ENCODE measurements at places on chromosomes 4 and X.

DNA sequence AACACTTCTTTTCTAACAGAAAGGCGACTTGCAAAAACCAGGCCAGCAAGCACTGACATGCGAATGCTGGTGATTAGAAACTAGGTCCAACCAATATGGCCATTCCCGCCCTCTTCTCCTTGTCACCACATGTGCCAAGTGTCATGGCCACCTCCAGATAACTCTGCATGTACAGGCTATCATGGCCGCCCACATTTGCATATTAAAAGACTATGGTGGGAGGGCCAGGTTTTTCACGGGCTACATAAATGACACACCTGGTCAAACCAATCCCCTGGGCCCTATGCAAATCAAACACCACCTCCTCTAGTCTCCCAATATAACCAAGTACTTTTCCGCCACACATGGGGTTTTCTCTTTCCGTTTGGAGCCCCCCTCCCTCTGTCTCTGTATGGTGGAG lies 40.1 kb downstream of the NUDT11 start:
- no peak for DNase-seq

DNA sequence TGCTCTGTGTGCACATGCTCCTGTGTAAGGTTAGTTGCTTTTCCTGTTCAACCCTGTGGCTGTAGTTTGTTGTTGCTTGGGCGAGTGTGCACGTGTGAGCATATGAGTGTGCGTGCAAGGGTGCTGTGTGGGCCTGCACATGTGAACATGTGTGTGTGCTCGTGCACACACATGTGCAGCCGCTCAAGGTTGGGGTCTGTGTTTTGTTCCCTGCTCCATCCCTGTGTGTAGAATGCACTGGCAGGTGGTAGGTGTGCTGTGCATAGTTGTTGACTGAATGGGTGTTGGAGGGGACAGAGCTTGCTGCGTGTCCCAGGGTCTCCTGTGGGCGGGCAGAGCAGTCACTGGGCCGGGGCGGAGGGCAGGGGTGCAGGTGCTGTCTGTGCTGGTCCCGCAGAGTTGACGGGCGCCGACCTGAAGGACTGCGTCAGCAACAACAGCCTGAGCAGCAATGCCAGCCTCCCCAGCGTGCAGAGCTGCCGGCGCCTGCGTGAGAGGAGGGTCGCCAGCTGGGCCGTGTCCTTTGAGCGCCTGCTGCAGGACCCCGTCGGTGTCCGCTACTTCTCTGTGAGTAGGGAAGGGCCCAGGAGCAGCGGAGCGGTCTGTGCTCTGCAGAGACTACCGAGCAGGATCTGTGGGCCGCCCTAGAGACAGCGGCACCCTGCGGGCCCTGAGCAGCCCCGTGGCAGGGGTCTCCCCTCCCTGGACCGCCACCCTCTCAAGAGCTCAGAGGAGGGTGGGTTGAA lies 27.9 kb upstream of the HGFAC start:
- DNase-seq: no peak

GRCh38 chr4:123444290-123444731 lies 47.7 kb downstream of the SPRY1 start:
- no peak for DNase-seq

GRCh38 chrX:67104982-67105757 lies 438.7 kb upstream of the AR start:
- DNase-seq: no peak

DNA sequence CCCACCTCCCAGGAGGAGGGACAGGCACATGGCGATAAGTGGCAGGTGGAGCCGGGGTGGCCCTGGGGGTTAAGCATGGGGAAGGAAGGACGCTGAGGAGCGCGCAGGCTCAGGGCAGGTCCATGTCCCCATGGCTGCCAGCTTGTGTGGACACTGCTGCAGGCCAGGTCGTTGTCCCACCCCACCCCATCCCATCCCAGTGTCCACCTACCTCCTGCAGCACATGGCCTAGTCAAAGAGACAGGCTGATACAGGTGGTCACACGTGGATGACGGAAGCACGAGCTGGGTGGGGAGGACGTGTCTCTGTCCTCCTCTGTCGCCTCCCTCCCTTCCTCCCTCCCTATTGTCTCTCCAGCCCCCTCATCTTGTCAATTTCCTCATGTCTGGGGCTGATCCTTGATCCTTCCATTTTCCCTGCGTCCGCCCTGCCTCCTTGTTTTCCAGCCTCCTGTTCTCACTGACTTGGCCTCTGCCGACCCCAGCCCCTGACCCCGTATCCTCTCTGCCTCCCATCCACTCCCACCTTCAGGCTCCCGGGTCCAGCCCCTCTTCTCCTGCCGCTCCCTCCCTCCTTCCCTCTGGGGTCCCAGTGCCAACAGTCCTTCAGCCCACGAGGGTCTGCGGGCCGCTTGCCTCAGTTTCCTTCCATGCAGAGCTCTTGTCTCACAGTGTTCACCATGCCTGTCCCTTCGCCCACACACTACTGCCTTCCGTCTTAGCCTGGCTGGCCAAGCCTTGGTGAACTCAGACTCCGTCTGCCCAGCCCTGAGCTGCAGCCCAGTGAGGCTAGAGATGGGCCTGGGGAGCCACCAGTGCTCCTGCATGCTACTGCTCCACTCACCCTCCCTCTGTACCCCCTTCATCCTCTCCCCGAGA lies 15.5 kb upstream of the ADD1 start:
- DNase-seq: no peak

- no peak for DNase-seq
Observed at GRCh38 chr4:94370533-94371254, 28.1 kb upstream of the HPGDS start.

DNA sequence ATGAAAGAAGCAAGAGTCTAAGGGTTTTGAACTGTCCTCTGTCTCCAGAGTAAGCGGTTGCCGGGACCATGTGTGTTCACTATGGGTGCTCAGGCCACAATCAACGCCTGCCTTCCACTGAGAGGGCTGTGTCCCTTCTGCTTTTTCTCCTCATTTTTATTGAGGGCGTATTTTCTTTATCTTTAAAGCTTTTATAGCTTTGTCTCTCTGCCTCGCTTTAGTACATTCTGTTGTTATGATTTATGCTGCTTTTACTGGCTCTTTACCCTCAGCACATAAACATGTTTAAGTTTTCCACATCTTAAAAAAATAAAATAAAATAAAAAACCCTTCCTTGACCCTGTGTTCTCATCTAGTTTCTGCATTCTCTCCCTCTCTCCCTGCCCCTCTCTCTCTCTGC lies 42.4 kb upstream of the ATP6AP2 start:
- no peak for DNase-seq

DNA sequence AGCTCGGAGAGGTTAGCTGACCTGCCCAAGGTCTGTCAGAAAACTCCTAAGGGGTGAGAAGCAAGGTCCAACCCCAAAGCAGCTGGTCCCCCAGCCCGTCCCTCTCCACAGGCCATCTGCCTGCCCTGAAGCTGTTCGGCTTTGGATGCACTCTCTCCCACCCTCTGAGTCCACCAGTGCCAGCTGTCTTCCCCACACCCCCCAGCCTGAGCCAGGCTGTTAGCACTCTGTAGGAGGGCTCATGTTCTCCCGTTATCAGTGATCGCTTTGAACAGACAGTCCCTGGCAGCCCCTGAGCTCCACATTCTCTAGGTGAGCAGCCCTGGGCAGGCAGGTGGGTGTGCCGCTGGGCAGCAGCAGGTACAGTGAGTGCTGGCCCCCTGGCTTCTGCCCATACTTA lies 16.0 kb downstream of the ZNF185 start:
- DNase-seq: no peak

DNA sequence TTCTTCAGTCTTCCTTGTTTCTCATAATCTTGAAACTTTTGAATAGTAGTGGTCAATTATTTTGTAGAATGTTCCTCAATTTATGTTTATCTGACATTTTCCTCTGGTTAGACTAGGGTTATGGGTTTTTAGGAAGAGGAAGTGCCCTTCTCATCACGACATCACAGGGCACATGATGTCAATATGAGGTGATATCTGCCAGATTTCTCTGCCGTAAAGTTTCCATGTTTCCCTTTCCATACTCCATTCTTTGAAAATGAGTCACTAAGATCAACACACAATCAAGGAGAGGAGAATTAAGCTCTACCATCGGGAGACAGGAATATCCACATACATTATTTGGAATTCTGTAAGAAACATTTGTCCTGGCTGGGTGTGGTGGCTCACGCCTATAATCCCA lies 28.4 kb downstream of the RP2 start:
- DNase-seq: no peak

GRCh38 chrX:41781500-41781899 lies 57.5 kb downstream of the GPR82 start:
- DNase-seq: no peak

- no peak for DNase-seq
Observed at GRCh38 chrX:63746715-63747114, 38.3 kb downstream of the ARHGEF9 start.

DNA sequence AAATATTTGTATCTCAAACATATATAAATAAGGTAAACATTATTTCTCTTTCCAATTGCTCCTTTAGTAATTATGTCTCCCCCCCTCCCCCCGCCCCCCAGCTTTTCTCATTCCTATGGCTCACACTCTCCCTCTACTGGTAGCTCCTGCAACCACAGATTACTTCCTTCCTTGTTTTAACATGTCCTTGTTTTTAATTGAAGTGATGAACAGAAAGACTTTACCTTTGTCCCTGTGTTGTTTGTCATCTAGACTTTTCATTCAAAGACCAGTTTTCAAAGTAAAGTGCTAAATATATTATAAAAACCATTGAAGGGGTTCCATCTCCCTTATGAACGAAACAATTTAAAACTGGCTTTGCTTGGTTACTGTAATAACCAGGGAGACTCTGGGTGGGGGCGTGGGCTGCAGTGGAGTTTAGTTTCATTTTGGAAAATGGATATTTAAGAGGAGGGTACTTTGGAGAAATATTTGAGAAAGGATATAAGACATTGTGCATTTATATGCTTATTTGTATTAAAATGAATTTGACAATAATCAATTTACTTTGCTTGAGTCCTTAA lies 352.9 kb downstream of the RAPGEF2 start:
- DNase-seq: no peak

DNA sequence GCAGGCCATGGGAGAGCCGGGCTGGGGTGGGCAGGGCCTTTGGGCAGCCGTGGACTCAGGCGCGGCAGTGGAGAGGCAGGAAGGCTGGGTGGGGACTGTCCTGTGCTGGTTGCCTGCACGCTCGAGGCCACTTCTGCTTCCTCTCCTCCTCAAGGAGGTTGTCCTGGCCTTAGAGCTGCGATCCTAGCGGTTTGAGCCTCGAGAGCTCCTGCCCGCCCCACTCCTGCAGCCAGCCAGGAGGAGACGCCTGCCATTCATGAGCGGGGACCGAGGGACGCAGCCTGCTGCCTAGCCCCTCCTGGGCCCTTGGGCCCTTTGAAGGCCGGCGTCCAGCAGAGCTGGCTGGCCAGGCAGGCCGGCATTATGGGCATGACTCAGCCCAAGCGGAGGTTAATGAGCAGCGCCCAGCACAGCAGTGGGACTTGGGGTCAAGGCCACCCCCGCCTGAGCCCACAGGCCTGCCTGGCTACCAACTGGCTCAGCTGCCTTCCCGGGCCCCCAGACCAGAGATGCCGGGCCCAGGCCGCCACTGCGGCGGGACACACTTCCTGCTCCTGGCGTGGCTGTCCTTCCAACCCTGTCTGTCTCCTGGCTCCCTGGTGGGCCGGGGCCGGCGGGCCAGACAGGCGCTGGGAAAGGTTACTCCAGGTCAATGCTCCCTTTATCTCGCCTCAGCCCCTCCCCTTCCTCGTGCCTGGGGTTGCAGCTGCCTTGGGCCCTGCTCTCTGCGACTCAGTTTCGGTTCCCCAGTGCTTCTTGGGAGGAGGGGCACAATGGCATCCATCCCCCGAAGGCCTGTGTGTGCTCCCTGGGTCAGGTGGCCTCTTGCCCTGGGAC lies 1.8 kb downstream of the ABCD1 start:
- DNase-seq: no peak

GRCh38 chr4:151035911-151036310 lies 20.8 kb upstream of the LRBA start:
- DNase-seq: no peak

- no peak for DNase-seq
Observed at GRCh38 chr4:159042097-159042605, 60.7 kb upstream of the RAPGEF2 start.

- no peak for DNase-seq
Observed at GRCh38 chr4:173526724-173527102, 3.3 kb downstream of the HAND2 start.

DNA sequence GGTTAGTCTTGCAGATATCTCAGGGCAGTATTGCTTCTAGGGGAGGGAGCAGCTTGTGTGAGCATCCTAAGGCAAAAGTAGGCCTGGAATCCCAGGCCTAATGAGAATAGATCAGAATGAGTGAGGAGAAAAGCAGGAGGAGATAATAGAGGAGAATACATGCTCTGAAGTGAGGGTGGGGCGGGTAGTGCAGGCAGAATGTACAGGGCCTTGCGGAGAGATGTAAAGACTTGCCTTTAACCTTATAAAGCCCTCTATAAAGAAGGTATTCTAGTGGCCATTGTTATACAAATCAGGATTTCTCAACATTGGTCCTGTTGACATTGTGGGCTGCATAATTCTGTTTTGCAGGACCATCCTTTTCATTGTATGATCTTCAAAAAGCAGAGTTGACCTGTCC lies 855.3 kb downstream of the PCDH7 start:
- DNase-seq: no peak

DNA sequence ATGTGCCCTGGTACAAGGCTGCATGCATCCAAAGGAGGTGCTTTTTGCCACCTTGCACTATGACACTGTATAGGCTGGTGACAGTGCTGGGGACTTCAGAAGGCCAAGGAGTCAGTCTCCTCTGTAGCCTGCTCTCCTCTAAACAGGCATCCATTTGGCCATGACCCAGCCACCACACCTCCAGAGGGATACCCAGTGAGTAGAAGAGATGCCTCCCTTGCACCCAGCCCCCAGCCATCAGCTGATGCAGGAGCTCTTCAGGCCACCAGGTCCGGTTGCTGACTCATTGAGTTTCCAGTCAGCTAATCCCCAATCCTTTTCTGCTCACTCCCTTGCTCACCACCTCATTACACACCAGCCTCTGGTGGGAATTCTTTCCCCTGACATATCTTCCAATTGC lies 99.8 kb downstream of the PJA1 start:
- DNase-seq: no peak

- DNase-seq: no peak
Observed at GRCh38 chr4:76381986-76382385, 39.0 kb downstream of the CCDC158 start.

- no peak for DNase-seq
Observed at GRCh38 chr4:134382478-134383227, 181.1 kb upstream of the PABPC4L start.

GRCh38 chrX:34631479-34632220 lies 25.4 kb downstream of the TMEM47 start:
- no peak for DNase-seq

DNA sequence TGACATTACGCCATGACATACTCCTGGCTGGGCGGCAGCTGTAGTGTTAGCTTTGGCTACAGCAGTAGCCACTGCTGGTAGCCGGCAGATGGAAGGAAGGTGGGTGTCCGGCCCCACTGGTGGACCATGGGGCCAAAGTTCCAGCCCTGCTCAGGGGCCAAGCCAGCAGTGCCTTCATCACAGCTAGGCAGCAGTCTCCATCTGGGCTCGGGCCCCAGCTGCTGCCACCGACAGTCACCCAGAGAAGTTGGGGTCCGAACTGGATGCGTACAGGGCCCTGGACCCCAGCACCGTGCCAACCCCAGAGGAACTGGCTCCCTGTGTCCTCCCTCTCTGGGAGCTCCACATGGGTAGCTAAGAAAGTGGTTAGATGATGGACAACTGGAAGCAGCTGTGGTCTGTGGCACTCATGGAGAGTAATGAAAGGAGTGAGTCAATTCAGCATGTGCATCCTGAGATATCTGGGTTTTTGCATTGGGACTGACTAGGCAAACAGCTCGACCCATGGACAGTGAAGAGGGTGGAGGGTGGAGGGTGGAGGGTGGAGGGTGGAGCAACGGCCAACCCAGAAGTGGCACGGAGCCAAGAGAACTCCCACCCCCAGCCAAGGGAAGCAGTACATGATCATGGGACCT lies 366.6 kb upstream of the GRIA3 start:
- no peak for DNase-seq

GRCh38 chr4:2390784-2391421 lies 27.5 kb downstream of the ZFYVE28 start:
- no peak for DNase-seq
